ENCODE measurements at places on chromosomes 7 and 10.

DNA sequence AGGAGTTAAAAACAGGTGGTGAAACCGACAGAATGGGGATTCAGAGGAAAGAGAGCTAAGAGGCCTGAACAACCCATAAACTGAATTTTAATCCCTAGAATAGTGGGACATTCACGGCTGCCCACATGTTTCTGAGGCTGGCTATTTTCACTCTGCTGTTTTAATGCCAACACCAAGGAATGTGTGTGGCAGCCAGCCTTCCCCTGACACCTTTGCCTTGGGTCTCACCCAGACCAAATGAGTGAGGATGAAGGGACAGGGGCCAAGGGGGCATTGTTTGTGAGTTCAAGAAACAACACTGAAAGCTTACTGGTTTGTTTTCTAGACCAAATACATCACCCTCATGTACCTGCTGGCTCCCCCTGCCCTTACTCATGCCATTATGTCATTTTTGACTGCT lies 164.3 kb downstream of the JAZF1 start:
- DNase-seq = no peak

DNA sequence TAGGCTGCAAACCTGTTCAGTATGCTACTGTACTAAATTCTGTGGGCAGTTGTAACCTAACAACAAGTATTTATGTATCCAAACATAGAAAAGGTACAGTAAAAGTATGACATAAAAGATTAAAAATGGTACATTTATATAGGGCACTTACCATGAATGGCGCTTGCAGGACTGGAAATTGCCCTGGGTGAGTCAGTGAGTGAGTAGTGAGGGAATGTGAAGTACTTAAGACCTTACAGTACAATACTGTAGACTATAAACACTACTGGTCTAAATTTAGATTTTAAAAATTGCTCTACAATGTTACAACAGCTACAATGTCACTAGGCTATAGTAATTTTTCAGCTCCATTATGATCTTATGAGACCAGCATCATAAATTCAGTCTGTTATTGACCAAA lies 146.0 kb upstream of the GNAI1 start:
- DNase-seq = no peak

DNA sequence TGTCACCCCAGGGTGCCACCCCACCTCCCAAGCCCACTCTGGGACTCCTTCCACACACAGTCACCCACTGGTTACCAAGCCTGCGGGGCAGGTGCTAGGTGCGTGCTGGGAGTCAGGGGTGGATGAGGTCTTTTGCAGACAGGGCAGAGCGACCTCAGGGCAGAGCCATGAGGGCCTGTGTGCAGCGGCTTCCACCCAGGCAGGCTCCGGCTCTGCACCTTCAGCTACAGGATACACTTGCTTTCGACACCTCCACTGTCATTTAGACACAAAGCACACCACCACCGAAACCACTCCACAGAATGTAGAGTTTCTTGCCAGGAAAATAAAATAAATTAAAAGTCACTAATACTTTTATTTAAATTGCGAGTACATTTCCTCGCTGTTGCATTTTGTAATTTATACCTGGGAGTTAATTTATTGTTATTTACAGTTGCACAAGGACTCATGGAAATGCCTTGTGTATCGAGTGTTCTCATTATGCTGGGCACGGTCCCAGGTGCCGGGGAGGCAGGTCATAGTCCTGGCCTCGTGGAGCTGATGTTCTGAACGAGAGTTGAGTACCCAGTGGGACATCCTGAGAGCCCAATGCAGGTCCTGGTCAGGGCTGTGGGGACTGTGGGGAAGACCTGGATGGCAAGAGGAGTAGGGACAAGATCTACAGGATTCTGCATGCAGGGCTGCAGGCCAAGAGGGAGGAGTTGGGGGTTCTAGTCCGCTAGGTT lies 127.8 kb downstream of the CUX1 start:
- DNase-seq = no peak

DNA sequence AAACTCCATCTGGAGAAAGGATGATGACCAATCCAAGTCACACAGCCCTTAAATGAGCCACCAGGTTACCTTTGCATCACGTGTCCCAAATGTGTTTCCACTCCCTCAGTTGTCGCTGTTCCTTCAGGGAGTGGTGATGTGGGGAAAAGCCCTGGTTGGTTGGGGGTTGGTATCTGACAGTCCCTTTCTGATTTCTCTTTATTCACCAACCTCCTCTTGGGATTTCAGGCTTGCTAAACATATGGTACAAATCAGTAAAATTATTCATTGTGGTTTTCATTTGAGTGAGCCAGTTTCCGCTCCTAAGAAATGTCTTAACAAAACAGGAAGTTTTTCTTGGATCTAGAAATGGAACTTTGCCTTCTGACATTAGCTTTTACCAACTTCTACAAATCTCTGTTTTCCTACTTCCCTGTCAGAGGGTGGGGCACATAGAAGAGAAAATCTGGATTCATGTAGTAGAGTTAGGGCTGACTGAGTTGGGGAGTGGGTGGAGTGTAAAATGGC lies 40.0 kb upstream of the KMT2E start:
- DNase-seq = no peak

DNA sequence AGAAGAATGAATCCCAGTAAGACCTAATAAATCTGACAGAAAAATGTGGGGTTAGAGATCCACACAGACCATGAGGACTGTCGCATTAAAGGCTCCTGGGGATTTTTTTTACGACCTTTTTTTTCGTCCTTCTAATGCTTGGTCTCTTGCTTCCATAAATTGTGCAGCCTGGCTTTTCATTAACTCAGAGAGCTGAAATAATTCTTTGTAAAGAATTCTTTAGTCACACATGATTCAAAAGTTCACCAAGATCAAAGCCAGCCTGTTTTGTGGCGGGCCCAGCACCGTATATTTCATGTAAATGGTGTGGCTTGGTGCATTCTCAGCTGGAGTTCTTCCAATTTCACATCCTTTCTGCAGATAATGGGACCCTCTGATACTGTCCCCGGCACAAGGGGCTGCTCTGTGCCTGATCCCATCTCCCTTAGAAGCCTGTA lies 206.6 kb upstream of the BMPER start:
- no peak for DNase-seq

DNA sequence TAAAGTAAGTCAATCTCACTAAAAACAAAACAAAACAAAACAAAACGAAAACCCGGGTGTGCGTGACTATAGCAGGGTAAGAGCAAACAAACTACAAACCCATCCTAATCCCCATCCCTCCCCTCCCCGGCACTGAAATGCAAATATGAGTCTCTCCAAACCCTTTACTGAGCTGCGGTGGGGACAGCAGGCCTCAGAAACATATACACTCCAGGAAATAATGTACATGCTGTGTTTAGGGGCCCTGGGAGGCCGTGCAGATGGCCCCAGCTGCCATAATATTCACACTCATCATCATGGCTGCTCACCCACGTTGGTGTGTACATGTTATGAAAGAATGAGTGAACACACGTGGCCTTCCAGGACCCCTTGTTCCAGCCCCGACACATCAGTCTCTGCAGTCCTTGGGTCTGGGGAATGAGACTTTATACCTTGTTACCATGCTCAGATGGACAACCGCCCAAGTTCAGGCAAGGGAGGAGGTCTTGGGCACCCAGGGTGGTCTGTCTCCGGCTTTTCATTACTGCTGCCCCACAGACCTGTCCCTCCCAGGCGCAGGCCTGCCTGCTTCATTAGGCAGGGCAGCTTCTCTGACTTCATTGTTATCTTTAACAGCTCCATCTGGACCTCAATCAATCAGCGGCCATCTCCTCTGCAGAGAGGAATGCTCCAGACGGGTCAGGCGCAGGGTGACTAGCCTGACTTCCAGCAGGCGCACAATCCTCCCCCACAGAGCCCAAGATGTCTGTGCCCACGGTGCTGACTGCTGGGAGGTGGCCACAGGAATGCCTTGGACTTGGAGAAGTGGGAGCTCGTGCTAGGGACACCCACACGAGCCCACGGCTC lies 20.6 kb downstream of the HSPA12A start:
- DNase-seq = no peak

Measured in CD4-positive, alpha-beta T cell (primary cell).